ENCODE measurements at places on chromosomes 3 and 15.
A peak's percentile ranks its signal among the peaks of the same experiment; 100 is the strongest.

- DNase-seq = no peak
Observed at GRCh38 chr15:28109626-28110455, 10.7 kb upstream of the OCA2 start.

GRCh38 chr3:71491154-71491752 is 92.3 kb downstream of the FOXP1 start:
- no peak for DNase-seq

DNA sequence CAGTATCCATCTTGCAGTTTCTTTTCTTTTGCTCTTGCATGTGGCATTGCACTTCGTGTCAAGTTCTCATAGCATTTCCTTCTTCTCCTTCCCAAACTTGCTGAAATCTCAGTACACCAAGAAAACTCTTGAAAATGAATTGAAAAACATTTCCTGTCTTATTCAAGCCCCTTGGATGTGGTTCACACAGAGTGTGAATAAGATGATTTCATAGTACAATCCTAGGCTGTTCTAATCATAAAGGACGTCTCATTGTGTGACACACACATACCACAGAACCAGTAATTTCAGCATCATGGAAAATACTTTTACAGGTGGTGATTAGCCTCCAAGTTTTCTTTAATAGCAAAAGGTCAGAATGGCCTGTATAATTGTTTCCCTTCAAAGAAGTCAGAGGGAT is 121.6 kb upstream of the AADACL2 start:
- no peak for DNase-seq

DNA sequence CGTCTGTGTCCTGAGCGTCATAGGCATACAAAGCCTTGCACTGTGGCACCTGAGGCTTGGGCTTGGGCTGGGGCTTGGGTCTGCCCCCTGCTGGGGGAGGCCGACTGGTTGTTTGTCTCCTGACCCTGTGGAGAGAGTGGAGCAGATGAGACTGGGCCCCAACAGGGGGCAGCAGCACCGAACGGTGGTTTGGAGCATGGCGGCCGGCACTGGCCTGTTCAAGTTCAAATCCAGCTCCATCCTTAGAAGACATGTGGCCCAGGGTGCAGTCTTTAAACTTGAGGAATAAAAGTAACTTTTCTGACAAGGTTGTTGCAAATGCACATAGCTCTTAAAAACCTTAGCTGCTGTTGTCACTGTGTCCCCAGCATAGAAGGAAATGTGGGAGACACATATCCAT is 33.3 kb downstream of the CCNB2 start:
- DNase-seq = peak; percentile 17

- DNase-seq = no peak
Observed at GRCh38 chr3:177377166-177377565, 179.9 kb upstream of the TBL1XR1 start.

GRCh38 chr3:40254891-40255290 is 54.6 kb upstream of the EIF1B start:
- DNase-seq = no peak

DNA sequence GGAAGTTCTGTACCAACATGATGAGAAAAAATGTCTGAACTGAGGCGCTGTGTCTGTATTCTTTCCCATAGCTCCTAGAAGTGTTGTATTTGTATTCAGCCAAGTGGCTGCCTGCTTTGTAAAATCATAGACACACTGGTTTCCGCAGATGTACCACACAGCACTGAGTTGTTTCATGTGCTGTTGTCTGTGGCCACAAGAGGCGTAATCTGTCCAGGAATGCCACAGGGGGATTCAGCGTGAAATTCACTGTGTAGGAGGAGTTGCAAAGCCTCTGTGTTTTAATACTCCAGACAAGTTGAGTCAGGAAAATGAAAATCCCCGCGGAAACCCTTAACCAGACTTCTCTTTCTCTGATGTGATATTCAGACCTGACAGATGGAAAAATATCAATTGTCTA is 462.2 kb downstream of the NSUN3 start:
- DNase-seq = no peak

DNA sequence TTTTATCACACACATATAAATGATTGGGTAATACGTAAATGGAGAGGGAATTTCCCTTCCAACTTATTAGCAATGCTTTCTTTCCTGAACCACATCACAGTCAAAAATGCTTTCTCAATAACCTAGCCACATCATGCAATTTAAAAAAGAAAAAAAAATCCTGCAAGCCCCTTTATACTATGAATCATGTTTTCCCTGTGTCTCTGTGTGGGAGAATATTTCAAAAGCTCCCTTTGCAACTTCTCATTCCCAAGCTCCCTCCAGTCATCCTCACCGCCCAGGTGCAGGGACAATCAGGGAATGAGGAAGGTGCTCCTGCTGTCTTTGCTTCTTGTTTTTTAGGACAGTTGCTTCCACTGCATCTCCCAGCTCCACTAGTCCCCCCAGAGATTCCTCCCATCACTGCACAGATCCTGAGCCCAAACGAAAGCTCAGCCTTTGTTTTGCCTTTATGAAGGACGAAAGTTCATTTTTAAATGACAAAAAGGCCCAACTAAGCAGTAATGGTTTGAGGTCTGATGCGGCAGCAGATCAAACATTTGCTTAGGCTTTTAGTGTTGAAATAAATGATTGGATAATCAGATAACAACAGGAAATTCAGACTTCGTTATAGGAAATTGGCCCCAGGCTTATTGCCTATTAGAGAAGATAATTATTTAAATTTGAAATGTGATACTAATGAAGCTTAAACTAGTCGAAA is 47.8 kb upstream of the ADGRG7 start:
- DNase-seq = no peak

DNA sequence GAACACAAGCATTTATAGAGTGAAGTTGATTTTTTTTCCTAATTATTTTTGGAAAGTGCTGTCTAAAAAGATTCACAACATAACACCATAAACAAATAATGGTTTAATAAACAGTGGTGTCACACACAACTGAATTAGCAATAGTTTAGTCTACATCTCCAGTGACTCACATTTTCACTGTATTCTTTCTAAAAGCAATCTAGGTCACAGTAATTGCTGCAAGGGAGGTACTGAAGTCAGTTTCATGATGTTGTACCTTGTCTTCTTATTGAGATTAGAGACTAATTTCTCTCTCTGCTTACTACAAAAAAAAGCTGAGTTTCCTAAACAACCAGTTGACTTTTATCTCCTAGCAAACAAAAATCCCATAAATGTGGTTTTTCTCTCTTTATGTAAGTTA is 29.6 kb downstream of the PLSCR4 start:
- no peak for DNase-seq

GRCh38 chr3:107662124-107662507 is 139.4 kb downstream of the BBX start:
- no peak for DNase-seq

GRCh38 chr3:100102757-100103156 is 11.5 kb downstream of the FILIP1L start:
- DNase-seq = no peak

- no peak for DNase-seq
Observed at GRCh38 chr3:43747641-43748040, 56.9 kb downstream of the ABHD5 start.

DNA sequence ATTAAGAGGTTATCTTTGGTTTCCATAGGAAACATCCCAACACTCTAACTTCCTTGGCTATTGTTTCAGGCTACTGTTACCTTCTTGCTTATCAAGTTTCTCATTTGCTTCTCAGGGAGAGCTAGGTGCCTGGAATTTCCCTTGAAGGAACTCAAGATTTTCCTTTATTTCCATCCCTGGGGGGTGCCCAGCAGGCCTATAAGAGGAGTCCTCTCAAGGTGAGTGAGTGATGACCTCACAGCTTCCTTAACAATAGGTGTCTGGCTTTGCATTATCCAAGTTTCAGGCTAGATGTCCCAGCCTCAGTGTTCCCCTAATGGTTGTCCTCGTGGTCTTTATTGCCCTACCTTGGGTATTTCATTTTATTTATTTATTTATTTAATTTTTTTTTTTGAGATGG is 12.1 kb upstream of the CTSH start:
- DNase-seq = no peak

GRCh38 chr3:52678265-52679198 is 7.2 kb downstream of the PBRM1 start:
- DNase-seq = no peak
